ENCODE measurements at places on chromosomes 6 and 20. TPM values are rescaled to one million over a fixed set of nuclear protein-coding genes. Genes with fewer than 3 reads are reported as not detected.

Gene PPP1R14C
- not detected for polyA plus RNA-seq

DNA sequence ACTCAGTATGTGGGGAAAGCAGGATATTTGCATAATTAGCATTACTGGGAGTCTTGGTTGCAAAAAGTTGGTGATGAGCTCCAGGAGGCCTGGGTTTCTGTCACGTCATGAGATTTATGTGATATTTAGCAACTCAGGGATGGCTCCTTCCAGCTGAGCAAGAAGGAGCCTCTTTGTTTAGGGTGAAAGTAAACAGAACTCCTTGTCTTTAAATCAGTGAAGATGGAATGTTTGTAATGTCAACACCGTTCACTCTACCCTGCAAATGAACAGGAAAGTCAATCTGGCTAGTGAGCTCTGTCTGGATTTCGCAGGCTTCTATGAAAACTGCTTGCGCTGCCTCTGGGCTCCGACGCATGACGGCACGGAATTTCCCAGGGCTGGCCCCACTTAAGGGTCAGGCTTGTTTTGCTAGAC lies 86.9 kb downstream of the PXDC1 start:
- no peak for DNase-seq

Gene UBE3D
- polyA plus RNA-seq: 3.4 TPM

DNA sequence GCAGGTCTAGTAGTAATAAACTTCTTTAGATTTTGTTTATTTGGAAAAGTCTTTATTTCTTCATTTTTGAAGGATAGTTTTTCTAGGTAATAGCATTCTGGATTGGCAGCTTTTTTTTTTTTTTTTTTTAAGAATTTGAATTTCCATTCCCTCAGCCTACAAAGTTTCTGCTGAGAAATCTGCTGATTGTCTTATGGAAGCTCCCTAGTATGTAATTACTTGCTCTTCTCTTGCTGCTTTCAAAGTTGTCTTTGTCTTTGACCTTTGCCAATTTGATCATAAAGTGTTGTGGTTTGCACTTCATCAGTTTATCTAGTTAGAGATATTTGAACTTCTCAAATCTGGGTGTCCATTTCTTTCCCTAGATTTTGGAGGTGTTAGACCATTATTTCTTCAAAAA lies 82.2 kb upstream of the GMDS start:
- no peak for DNase-seq

Gene TREML2
- not detected for polyA plus RNA-seq

DNA sequence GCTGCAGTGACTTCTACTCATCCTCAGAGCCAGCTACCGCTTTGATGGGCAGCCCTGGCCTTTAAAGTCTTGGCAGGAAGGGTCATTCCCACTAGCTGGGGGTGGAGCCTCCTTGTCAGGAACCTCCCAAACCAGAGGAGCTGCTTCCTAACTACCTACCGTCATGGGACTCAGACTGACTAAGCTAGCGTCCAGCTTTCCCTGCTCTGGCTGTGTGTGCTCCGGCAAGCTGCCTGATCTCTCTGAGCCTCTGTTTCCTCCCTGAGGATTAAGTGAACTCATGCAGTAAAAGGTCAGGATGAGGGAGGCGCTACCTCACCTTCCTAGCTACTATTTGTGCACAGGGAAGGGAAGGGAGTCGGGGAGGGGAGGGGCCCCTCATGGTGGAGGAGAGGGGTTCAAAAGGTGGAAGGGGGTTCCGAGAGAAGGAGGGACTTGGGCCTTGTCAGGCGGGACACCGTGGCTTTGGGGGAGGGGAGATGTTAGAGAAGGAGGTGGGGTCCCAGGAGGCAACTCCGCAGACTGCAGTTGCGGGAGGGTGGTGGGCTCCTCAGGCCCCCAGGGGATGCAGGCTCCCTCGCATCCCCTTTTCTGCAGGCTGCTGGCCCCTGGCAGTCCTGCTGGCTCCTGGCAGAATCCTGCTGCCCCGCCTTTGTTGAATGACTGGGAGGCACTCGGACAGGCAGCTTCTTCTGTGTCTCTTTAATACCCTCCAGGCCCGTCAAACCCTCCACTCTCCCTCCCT lies 9.8 kb downstream of the DUSP15 start:
- DNase-seq: no peak

Gene MTFR2
- 9.2 TPM for polyA plus RNA-seq
